NCI-H2029 (cell line): ENCODE measurements at places on chromosomes 2 and 18.

DNA sequence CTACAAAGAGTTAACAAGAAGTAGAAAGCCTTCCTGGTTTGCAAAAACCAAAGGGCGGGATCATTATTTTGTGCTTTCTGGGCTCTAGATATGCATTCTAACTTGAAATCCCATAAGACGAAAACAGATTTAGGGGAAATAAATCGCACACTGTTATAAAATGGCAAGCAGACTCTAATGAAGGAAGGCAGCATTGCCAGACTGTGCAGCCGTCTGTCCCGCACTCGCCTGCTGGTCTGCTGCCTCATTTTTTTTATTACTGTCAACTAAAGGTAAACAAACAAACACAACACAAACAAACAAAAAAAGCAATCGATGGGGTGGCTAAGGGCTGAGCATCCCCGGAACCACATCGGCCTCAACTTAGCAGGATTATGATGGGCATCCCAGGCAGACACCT, 24.4 kb downstream of the ZNF521 start:
- no peak for DNase-seq

DNA sequence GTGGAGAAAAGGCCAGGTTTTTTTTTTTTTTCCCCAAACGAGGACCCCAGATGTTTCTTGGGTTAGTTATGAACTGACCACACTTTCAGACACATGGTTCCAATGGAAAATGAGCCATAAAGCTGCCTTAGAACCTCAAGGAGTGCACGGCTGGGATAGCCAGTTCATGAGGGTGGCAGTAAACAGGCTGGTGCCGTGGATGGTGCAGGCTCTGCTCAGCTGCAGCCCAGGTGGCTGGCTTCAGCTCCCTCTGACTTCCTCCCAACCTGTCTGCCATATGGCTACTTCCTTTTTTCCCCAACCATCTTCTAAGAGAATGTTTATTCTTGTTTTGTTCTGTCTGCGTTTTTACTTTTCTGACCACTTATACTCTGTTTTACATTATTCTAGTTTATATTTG, 109.8 kb upstream of the LMAN1 start:
- DNase-seq = no peak

- DNase-seq = no peak
Observed at GRCh38 chr2:209534228-209534627, 110.4 kb downstream of the MAP2 start.

DNA sequence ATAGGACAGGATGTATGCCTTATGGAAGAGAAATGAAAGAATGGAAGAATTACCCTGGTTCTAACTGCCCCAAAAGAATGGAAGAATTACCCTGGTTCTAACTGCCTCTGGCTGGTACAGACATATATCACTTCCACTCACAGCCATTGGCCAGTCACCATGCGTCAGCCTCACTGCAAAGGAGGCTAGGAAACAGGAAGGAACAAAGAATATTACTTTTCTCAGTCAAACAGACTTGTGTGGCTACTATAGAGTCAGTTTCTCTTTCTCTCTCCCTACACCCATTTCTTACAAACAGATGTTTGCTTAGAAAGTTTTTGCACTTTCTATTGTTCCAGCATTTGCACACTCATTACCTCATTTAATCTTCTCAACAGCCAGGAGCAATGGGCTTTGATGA, 1111.1 kb upstream of the KLHL29 start:
- no peak for DNase-seq

DNA sequence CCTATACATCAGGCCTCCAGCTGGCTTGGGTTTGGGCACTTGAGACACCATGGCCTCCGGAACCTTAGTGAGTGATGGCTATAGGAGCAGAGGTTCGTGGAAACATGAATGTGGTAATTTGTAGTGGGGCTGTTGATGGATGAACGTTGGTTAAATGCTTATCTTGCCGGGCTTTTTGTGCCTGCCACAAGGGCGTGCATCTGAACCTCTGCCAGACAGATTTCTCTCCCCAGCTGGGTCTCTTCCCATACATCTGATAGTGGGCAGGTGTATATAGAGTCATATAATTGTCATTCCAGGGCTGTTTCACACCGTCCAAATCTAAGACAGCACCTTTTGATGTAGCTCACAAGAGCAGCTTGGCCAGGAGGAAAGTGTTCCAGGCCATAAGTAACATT, 14.7 kb downstream of the LAMA3 start:
- no peak for DNase-seq

- no peak for DNase-seq
Observed at GRCh38 chr2:98579926-98580325, 28.4 kb downstream of the COA5 start.

- DNase-seq = no peak
Observed at GRCh38 chr2:234377761-234378391, 119.0 kb downstream of the ARL4C start.
